ENCODE measurements at places on chromosomes 11 and 22.
A peak's percentile ranks its signal among the peaks of the same experiment; 100 is the strongest.

- no peak for DNase-seq
Observed at GRCh38 chr22:20137671-20138416, 6.2 kb downstream of the ZDHHC8 start.

GRCh38 chr11:65047581-65048422 is 6.8 kb downstream of the SAC3D1 start:
- DNase-seq, result no peak

- DNase-seq, result no peak
Observed at GRCh38 chr11:68508425-68508824, 47.9 kb downstream of the PPP6R3 start.

DNA sequence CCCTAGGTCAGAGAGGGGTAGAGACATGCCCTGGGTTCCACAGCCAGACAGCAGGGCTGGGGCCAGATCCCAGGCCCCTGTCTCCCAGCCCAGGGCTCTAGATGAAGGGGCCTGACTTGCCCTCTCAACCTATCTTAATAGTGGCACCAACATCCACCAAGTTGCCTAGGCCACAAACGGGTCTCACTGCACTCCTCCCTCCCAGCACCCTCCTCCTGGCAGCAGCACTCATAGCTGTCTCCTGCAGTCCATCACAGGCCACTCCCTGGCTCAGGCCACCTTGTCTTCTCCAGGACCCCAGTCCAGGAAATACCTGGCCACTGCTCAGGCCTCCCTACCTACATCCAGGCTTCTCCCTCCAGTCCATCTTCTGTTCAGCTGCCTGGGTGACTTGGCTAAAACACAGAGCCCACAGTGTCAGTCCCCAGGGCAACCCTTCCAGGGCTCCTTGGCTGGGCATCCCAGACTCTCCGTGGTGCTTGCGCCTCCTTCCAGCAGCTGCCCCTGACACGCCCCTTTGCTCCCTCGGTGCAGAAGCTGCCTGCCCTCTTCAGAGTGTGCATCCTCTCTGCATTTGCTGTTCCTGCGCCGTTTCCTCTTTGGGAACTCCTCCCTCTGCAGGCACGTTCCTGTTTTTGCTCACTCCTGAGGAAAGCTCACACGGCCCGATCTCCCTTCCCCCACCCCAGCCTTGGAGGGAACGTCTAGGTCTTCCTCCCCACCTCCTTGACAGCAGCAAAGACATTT is 40.5 kb downstream of the LRRC32 start:
- peak; percentile 29 for DNase-seq

DNA sequence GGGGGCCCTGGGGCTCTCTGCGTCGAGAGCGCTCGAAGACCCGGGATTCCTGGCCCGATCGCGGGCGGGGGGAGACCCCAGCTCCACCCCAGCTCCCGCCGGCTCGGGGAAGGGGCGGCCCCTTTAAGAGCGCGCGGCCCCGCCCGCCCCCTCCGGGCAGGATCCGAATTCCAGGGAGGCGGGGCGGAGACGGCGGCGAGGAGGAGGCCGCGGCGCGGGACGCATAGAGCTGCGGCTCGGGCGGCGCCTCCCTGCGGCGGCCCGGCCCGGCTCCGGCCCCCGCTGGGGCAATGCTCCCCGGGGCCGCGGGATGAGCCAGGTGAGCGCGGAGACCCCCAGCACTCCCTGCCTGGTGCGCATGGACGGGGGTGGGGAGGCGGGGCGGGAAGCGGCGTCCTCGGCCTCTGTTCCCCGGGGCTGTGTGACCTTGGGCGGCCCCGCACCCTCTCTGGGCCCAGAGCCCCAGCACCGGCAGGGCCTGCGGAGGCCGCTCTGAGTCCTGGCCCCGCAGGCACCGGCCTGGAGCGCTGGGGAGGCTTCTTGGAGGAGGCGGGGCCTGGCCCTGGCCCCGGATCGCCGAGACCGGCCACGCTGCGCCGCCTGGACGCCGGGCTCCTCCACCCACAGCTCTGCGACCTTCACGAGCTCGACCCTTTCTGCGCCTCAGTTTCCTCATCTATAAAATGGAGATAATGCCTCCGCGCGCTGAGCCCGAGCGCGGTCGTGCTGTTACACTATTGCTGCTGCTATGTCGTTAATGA is 565 bp downstream of the GAS2L1 start:
- DNase-seq, result peak; percentile 33

DNA sequence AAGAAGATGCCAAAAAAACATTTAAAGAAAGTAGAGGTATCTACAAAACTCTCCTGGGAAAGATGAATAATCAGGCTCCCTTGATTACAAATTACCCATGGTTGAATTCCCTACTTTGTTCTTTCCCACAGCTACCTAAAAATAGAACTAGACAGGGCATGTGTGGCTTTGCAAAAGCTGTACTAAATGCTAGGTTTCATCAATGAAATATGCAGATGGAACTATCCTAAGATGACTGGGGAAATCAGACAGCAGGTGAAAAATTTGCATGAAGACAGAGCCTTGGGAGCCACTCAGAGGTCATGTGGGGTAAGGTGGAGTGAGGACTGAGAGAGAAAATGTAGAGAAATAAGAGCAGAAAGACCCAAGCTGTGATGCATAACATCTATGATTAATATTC is 14.7 kb downstream of the LAYN start:
- DNase-seq, result no peak

- DNase-seq, result no peak
Observed at GRCh38 chr11:76152741-76153570, 53.3 kb downstream of the WNT11 start.

GRCh38 chr11:1162491-1163311 is 4.9 kb downstream of the MUC5AC start:
- DNase-seq, result no peak

Data from NCI-H2227 treated with DMSO at 0.1 percent for 48 hours (cell line).